ENCODE measurements at places on chromosomes 12 and 14. TPM values are rescaled to one million over a fixed set of nuclear protein-coding genes. Genes with fewer than 3 reads are reported as not detected.

The TCTN2 gene
- 26.7 TPM for polyA plus RNA-seq

The RILPL1 gene
- 20.5 TPM for polyA plus RNA-seq

The JDP2 gene
- polyA plus RNA-seq, result 26.1 TPM

The CORO1C gene
- polyA plus RNA-seq, result 56.2 TPM

The LALBA gene
- not detected for polyA plus RNA-seq

The FGD6 gene
- 11.5 TPM for polyA plus RNA-seq

DNA sequence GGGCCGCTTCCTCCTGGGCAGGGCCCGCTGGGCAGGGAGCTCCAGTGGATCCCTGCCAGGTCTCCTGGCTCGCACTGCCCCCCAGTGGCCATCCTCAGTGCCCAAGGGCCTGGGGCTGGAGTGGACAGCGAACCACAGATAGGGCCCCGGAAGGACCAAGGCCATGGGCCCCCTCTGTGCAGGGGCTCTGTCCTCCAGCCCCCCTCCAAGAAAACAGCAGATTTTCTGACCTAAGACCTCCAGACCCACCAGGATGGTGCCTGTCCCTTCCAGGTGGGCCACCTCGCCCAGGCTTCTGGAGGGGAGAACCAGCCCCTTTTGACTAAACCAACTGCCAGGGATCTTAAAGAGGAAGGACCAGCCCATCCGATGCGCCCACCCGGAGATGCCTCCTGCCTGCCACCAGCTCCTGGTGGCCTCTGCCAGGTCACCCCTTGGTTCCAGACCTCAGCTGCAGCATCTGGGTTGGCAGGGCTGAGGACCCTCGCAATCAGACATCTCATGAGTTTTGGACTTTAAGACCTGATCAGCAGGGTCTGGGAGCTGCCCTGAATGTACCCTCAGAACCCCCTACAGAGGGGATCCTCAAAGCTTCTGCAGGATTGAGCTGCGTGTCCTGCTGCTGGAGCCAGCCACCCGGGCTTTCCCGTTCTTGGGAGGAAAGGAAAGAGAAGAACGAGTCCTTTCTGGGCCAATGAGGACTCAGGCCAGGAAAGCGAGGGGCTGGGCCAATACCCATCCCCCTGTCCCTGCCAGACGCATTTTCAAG, 325.8 kb upstream of the DIO3 start:
- no peak for DNase-seq

DNA sequence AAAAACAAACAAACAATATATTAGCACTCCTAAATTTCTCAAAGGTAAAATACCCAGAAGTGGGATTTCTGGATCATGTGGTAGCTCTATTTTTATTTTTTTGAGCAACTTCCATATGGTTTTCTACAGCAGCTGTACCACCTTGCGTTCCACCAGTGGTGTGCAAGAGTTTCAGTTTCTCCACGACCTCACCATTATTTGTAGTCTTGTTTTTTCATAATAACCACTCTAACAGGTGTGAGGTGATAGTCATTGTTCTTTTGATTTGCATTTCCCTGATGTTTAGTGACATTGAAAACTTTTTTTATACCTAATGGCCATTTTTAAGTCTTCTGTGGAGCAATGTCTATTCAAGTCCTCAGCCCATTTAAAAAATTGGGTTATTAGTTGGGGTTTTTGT, 127.3 kb upstream of the SLC38A2 start:
- DNase-seq, result no peak

GRCh38 chr14:32417956-32418552, 89.0 kb downstream of the AKAP6 start:
- DNase-seq, result no peak

- no peak for DNase-seq
These were observed 55.5 kb downstream of the ANO2 start for GRCh38 chr12:5889381-5890047.

DNA sequence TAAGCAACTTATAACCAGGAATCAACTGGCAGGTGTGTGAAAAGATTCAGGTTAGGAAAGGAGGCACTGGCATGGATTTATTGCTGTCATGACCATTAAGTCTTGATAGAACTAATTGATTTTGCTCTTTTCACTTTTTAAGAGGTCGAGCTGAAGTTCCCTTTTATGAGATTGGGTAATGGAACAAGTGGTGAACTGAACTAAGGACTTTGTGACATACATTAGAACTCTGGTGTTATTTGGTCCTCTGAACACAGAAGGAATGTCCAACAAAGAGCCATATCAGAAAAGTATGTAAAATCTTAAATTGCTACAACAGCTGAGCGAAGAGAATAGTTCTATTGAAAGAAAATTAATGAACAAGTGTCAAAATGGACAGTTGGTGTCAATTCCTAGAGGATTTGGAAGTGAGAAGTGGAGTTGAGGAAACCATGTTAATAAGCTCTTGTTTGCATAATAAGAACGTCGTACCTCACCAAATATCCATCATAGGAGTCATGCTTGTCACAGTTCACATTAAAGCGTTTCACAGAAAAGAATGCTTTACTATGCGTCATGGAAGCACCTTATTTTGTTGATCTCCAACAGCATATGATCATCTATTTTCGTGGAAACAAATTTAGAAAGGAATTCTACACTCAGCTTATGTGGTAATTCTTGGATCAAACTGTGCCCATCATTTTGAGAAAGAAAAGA, 8.4 kb upstream of the MYF6 start:
- DNase-seq, result no peak

DNA sequence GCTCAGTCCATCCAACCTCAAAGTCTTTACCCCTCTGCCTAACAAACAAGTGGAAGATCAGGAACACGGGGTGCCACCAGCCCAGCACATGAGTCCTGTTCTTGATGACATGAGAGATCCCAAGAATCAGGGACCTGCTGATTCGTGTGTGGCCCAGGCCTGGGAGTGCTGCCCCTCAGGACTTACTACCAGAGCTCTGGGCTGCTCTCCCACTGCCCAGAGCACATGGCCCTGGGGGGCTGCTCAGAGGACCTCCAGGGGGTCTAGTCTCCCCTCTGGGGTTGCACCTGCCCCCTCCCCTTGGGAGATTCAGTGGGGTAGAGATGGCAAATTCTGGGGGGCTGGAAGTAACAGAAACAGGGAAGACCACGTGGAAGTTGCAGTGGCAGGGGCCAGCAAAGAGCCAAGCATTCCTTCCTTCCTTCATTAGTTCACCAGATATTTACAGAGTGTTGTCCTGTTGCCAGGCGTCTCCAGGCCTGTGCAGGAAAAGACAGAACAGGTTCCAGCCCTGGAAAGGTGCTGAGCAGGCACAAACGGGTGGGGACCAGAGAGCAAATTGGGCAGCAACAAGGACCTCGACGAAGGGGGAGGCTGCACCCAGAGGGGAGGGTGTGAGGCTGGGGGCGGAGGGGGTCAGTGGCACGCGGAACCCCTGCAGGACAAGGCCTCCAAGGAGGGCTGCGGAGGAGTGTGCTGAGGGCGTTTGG, 45.1 kb upstream of the MEG3 start:
- no peak for DNase-seq

DNA sequence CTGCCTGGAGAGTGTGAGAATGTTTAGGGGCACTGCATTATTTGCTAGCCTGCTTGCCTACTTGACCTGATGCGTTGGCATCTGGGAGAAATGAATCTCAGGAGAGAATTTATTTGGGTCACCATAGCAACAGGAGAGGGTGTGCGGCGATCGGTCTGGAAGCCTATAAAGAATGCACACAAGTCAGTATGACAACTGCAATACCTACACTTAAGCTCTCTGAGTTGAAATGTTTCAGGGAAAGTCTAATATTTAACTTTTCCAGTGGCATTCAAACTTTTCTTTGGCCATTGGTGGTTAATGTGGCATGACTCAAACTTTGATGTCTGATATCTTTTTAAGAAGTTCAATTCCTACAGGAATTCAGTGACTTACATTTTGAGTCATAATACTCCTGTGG, 205.1 kb downstream of the NEDD1 start:
- DNase-seq, result no peak

DNA sequence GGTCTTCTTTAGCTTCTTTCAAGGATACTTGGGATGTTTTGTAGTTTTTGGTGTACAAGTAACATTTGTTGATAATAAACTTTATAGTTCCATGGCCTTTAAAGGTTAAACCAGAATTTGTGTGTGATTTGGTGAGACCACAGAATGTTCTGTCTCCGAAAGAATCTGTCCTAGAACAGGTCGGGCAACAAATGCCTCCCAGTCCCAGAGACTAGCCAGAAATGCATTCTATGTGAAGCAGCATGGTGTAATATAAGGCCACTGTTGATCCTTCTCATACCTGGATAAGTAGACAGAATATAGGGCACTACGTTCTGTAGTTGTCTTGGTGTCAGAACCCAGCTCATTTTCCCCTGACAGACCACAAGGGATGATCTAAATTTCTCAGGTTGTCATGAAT, 10.0 kb downstream of the STYK1 start:
- no peak for DNase-seq

DNA sequence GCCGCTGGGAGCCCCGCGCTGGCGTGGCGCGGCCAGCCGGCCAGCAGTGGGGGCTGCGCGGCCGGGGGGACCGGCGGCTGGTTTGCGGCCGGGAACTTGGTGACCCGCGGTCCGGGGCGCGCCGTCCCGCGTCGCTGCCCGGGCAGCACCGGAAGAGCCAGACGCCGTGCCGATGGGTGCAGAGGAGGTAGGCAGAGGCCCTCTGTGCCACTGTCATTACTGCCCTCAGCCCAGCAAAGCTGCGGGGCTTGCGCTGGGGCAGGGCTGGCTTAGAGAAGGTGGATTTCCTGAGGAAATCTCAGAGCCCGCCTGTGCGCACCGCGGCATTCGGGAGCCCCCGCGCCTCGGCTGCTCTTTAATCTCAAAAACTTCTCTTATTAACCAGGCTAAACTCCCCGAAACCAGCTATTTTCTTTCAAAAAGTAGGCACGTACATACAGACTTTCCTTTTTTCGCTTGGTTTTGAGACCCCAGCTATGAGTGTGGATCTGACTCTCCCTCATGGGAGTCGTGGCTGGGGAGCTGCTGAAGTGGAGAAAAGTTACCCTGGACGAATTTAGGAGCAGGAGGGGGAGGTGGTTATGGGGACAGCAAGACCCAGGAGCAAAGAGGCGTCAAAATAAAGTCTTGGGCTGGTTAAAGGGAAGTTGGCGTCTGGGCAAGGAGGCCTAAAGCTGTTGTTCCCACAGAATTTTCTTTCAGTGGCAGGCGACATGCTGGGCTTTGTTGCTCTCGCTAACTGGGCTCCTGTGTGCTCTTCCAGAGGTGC, 802 bp downstream of the SUSD6 start:
- DNase-seq, result no peak

GRCh38 chr12:76206677-76207072, 122.2 kb upstream of the NAP1L1 start:
- DNase-seq, result no peak

DNA sequence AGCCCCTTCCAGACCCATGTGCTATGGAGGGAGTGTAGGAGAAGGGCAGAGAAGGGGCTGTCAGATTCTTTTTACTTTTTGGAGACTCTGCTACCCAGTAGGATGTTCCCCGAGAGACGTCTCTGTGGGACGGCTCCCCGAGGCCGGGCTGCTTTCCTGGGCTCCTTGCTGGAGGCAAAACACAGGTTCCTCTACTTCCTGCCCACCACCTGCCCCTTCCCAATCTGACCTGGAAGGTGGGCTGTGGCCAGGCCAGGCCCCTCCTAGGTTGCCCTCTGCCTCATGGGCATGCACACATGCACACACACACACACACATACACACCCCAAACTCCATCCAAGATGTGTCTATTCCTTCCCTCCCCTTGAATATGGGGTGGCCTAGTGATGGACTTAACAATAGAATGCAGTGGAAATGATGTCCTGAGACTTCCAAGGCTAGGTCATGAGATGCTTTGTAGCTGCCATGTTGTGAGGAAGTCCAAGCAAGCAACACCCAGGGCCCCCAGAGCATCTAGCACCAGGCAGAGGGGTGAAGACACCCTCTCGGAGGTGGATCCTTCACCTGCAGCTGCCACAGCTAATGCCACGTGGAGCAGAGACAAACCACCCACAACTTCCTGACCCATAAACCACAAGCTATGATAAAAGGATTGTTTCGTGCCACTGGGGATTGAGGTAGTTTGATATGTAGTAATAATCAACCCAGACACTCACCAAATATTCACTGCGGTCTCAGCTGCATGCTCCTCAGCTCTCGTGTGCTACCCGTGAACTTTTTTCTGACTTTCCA, 1.6 kb upstream of the ASB2 start:
- no peak for DNase-seq

GRCh38 chr14:87186737-87187136, 806.2 kb downstream of the GALC start:
- no peak for DNase-seq

GRCh38 chr12:11764837-11765236, 115.4 kb downstream of the ETV6 start:
- no peak for DNase-seq

GRCh38 chr14:74756326-74756725, 6.8 kb upstream of the YLPM1 start:
- no peak for DNase-seq

- no peak for DNase-seq
These were observed 29.6 kb downstream of the WBP11 start for GRCh38 chr12:14773685-14774073.

- no peak for DNase-seq
These were observed 1.3 kb downstream of the AP1G2 start for GRCh38 chr14:23566112-23566777.

- DNase-seq, result no peak
These were observed 900.6 kb downstream of the VRK1 start for GRCh38 chr14:97697772-97698171.
